ENCODE measurements at places on chromosomes 1 and 21.
A peak's percentile ranks its signal among the peaks of the same experiment; 100 is the strongest.

- DNase-seq, result peak; percentile 91
Measured at GRCh38 chr1:159752135-159752580, 28.6 kb upstream of the DUSP23 start.

GRCh38 chr1:19418503-19418971 is 66.8 kb downstream of the CAPZB start:
- no peak for DNase-seq

GRCh38 chr1:60952612-60953111 is 129.7 kb upstream of the NFIA start:
- no peak for DNase-seq

DNA sequence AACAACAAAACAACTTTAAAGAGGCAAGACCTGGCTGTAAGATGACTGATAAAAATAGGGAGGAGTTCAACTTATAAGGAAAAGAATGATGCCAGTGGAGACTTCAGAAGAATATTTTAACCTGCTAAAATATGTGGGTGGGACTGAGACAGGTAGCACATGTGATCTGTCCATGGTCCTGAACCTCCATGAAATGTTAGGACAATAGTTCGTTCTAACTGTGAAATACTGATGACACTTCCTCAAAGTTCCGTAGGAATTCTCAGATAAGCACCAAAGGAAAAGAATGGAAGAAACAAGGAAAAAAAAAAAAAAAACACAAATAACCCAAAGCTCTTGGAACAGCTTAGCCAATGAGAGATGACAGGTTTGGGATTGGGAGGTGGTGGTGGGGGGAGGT is 44.7 kb downstream of the CDC42BPA start:
- DNase-seq, result peak; percentile 5

DNA sequence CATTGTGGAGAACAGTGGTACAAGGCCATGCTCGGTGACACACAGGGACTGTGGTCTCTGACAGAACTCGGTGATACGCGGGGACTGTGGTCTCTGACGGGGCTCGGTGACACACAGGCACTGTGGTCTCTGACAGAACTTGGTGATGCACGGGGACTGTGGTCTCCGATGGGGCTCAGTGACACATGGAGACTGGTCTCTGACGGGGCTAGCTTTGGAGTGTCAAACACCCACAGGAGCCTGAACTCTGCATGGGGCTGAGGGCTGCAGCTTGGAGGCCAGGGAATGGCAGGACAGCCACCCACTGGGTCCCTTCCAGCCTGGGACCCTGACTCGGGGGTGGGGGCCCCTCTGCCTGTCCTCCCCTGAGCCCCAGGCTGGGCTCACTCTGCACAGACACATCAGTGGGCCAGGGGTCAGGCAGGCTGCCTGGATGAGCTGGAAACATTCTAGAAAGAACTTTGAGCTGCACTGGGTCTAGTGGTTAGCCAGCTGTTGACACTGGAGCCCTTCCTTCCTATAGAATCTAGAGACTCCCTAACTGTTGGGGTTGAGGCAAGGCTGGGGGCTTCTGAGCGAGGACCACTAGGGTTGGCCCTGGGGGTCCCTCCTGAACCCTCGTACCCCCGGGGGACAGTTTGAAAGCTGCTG is 49.8 kb downstream of the DISP3 start:
- DNase-seq, result no peak

DNA sequence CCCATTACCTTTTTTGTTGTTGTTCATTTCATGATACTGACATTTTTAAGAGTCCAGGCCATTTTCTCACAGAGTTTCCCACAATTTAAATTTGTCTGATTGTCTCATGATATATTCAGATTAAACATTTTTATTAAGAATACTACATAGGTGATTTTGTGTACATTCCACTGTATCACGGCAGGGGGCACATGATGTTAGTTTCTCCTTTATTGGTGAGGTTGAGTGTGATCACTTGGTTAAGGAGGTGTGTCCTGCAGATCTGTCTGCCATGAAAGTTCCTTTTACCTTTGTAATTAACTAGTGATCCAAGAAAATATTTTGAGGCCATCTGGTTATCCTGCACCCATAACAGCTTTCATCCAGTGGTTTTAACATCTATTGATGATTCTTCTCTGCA is 11.8 kb downstream of the RTCA start:
- no peak for DNase-seq

All from large intestine (tissue), 12 donors.